Stimulated activated CD8-positive, alpha-beta memory T cell treated with anti-CD3 and anti-CD28 coated beads, Interleukin-2, amount 100 ng/mL, for 1 hour (primary cell): ENCODE measurements at places on chromosomes 11 and 22.

DNA sequence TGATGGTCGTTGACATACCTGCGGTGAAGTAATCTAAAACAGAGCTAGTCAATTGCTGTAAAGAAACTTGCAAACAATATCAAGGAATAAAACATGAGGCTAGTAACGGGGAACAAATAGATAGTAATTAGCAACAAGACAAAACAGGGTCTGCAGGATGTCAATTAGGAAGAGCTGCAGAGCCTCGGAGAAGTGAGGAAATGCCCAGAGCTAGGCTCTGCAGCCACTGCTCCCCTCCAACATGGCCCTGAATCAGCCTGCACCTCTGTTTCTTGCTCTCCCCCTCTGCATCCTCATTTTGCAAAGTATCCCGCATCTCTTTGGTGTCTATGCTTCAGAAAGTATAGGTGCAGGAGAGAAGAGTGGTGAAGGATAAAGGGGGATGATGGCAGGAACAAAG lies 507.4 kb upstream of the FAT3 start:
- DNase-seq: no peak

DNA sequence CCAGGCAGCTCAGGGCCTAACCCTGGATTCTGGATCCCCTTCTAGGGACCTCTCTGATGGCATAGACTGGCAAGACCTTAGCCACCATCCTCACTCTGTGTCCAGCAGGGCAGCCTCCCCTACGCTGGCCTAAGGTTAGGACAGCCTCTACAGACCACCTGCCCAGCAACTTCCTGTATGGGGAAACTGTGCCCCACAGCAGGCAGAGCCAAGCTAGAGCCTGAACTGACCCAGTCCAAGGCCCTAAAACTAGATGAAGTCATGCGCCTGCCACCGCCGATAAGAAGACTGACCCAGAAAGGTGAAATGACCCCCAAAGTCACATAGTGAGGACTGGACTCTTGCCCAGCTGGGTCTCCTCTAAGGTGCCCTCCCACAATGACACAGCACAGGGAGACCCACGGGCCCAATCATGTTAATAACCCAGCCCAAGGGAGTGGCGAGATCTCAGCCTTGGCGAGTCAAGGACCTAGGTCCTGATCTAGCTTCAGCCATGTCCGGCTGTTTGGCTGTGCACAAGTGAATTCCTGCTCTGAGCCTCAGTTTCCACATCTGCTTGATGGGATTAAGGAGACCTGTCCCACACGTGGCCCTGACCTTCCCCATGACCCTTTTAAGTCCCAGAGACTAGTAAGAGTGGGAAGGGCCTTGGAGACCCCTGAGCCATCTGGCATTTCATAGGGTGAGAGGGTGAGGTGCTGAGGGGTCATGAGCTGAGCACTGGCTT lies 17.6 kb downstream of the STARD10 start:
- no peak for DNase-seq

GRCh38 chr22:27918341-27919221 lies 475 bp downstream of the PITPNB start:
- DNase-seq: peak; percentile 21

- no peak for DNase-seq
Observed at GRCh38 chr11:47514825-47515647, 37.9 kb downstream of the CELF1 start.

GRCh38 chr11:46438211-46438610 lies 46.6 kb upstream of the CHRM4 start:
- DNase-seq: no peak

GRCh38 chr11:117815262-117815803 lies 9.2 kb downstream of the FXYD2 start:
- peak; percentile 35 for DNase-seq

- DNase-seq: no peak
Observed at GRCh38 chr11:75497788-75498409, 27.8 kb downstream of the GDPD5 start.

DNA sequence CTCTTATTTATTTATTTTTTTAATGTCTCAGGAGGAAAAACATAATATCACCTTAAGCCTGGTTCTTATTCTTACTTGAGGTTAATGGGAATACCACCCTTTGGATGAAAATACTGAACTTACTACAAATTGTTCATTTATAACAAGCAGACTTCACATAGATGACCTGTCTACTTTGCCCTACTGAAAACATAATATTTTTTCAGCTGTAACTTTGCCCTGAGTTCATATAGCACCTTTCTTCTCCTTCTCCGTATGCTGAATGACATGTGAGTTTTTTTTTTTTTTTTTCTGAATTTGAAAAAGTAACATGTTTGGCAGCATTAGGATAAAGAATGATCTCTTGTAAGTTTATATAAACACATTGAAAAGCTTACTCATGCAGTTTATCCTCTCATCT lies 186.8 kb downstream of the TMEM135 start:
- DNase-seq: no peak

- no peak for DNase-seq
Observed at GRCh38 chr11:113568566-113568965, 93.4 kb upstream of the DRD2 start.

- no peak for DNase-seq
Observed at GRCh38 chr11:12952094-12952493, 57.0 kb upstream of the RASSF10 start.

DNA sequence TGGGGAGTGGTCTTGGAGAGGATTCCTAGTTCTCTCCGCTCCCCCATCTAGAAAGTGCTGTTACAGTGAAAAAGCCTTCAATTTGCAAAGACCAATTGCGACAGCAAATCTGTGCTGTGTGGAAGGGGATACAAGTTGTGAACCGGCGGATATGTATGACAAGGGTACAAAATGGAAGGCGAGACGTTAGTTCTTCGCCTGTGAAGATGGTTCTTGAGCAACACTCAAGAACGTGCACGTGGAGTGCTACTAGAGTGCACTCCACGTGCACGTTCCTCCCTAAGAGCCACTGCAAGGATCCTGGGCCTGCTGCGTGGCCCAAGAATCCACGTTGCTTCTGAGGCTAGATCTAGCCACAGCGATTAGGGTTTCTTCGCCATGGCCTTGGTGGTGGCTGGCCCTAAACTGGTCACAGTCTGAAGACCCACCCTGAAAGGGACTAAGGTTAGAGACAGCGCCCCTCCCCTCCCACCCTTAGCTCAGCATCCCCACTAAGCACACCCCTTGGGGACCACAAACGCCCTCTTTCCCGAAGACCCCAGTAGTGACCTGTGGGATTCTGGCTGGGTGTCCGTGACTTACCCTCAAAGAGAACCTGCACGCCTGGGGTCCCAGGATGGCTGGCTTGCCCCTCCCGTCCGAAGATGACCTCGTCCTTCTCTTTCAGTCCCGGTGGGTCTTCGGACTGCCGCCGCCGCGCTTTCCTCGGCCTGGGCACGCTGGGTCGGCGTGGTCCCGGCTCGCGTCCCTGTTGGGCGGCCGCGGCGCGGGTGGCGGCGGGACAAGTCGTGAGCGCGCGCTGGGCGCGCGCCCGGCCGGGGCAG lies 519 bp upstream of the PDE3B start:
- DNase-seq: no peak

- no peak for DNase-seq
Observed at GRCh38 chr22:27494785-27495184, 306.8 kb downstream of the MN1 start.

DNA sequence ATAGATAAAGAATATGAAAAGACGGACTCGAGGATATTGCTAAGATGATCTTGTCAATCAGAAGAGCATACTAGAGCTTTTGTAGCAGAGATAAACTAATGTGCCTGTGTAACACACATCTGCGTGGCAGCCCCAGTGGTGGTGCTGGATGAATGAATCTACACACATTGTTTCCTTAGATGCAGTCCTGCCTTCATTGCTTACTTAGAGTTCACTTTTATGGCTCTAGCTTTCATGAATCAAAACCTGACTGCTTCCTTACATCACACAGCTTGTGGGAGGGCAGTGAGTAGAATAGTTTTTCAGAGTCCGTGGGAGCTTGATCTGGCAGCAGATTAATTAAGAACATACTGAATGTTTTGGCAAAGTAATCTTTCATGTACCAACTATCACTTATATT lies 83.7 kb downstream of the EXT2 start:
- no peak for DNase-seq

GRCh38 chr22:30245985-30246813 lies at the start of gene LIF:
LIF (minus strand) TSS chr22:30246759; CDS start chr22:30246695, 64 bp downstream.
- no peak for DNase-seq

GRCh38 chr22:46936378-46936903 lies 174.0 kb downstream of the TBC1D22A start:
- DNase-seq: no peak

GRCh38 chr11:406796-407650 lies 7.8 kb downstream of the SIGIRR start:
- peak; percentile 85 for DNase-seq

DNA sequence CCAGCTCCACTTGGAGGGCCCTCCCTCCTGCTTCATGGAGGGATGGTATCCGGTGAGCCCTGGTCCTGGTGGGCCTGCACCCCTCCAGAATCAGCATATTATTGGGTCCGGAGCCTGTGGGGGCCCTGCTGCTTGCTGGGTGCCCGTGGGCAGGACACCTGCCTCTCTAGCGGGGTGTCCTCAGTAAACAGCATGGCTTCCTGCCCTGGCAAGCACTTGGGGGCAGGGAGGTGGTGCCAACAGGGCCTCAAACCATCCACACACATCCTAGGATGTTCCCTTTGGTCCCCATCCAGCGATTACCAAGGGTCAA lies 108.3 kb downstream of the CTTN start:
- no peak for DNase-seq

DNA sequence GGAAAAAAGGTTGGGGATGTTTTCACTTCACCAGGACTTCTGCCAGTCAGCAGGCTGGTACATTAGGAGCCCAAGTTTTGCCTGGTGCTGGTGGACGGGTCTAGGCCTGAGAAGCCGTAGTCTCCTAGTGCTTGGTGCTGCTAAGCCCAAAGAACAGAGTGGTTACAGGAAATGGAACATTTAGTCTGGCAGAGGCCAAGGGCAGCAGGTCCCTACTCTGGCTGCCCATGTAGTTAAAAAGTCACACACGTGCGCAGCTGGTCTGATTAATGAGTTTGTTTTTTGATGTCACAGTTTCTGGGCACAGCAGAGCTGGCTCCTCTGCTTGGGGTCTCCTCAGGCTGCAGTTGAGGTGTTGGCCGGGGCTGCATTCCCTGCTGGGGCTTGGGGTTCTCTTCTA lies 20.6 kb downstream of the BCR start:
- no peak for DNase-seq

- DNase-seq: no peak
Observed at GRCh38 chr22:39381009-39381755, 18.4 kb upstream of the TAB1 start.

DNA sequence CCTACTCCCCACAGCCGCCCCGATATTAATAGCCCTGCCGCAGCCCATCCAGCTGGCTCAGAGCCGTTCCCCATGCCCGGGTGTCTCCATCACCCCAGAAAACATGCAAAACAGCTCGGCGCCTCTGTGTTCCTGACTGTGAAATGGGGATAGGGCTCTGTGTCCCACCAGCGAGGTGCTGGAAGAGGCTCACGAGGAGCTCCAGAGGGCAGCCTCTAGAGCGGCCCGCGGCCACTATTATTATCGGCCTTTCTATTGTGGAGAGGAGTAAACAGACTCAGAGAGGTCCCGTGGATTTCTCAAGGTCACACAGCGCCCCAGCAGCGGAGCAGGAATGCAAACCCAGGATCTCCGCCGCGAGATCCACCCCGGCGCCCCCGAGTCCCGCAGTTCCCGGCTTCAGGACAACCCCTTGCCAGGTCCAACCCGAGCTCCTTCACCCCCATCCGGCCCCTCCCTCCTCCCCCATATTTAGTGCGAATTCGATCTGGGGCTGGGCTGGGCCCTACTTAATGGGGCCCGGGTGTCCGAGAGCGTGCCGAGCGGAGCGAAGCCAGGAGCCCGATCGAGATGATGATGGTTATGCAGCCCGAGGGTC lies at the start of gene ACTN3:
Gene ACTN3 (plus strand): TSS at position 536 of the 598 bp plus-strand sequence. CDS start 35 bp downstream, at position 571.
- DNase-seq: no peak

DNA sequence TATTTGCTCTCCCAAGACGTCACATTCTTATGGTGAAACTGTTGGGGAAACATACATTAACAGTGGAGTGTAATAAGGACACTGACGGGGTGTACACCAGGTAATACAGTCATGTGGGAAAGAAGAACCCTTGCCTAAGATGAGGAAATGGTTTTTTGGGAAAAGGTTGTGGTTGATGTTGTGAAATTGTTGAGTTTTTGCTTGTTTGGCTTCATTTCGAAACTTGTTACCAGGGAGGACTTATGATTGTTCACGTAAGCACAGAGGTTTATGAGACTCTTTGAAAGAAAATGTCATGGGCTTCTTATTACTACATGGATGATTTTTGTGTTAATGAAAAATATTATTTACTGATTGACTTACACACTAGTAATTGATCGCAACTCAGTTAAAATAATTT lies 16.8 kb downstream of the ANO3 start:
- DNase-seq: no peak

- no peak for DNase-seq
Observed at GRCh38 chr11:2092956-2093412, 46.2 kb downstream of the IGF2 start.

GRCh38 chr11:107139396-107139795 lies 121.1 kb upstream of the GUCY1A2 start:
- no peak for DNase-seq

DNA sequence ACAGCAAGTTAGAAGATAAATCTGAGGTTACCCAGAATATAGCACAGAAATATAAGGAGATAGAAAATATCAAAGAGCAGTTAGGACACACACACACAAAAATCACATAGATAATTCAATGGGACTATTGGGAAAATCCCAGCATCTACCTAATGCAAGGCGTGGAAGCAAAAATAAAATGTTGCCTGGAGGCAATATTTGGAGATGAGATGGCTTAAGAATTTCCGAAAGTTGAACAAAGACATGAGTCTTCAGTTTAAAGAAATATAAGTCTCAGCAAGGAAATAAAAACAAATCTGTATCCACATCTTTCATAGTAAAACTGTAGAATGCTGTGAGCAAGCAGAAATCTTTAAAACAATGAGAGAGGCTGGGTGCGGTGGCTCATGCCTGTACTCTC lies 29.5 kb upstream of the ACR start:
- DNase-seq: no peak

DNA sequence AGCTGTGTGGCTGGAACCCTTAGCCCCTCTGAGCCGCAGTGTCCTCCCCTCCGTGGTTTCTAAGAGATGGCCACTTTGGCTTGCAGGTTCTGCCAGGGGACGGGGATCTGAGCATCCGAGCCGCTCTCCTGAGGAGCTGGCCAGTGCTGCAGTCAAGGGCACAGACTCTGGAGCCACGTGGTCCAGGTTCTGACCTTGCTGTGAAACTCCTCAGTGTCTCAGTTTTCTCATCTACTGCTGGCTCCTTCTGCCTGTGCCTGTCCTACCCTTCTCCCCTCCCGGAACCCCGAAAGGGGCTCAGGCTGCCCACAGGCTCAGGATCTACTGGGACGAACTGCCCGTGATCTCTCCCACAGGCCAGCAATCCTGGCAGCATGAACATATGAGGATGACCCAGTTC lies 65.4 kb upstream of the TTLL12 start:
- no peak for DNase-seq

- no peak for DNase-seq
Observed at GRCh38 chr11:20131788-20132666, 28.2 kb downstream of the DBX1 start.
